Activated T-cell treated with anti-CD3 and anti-CD28 coated beads for 24 hours (primary cell): ENCODE measurements at places on chromosomes 5 and 9.

GRCh38 chr9:16136961-16137360 is 584.1 kb downstream of the CCDC171 start:
- no peak for DNase-seq

DNA sequence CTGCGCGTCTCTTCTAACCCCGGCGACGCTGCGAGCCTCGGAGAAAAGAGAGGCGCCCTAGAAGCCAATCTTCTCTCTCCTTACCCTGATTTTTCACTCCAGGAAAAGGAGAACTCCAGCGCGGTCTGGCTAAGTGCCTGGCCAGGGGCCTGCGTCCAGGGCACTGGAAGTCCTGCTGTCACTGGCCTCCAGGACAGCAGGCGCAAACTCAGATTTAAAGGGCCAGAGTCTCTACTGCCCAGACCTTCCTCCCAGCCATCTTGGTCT is 553 bp upstream of the FOXB2 start:
- no peak for DNase-seq

- no peak for DNase-seq
Observed at GRCh38 chr5:68140763-68141162, 74.8 kb upstream of the PIK3R1 start.

DNA sequence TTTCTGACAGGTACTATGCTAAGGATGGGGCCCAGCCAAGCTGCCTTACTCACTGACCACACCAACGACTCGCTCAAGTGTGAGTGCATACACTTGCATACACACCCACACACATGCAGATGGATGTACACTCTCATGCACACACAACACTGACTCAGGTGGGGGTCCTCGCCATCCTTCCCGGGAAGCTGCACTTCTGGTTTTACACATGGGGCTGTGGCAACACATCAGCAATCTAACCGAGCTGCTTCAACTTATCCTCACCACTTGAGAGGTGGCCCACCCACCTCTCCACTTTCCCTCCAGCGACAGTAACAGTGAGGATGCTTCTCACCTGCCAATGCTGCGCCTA is 67.2 kb upstream of the SLC25A51 start:
- no peak for DNase-seq

DNA sequence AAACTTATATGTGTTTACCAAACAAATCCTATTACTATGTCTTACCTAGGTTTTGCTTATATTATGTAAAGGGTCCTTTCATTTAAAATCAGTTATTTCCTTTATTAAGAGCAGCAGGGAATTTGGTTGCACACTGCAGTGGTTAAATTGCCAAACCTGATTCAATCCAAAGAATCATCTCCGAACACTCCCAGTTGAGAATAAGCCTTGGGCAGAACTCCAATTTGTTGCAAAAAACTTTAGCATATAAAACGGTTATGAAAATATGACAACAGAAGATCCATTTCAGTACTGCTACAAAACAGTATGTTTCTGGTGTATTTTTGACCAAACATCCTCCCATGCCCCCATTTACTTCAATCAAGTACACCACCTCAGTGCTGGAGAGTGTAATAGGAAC is 587.0 kb upstream of the GRAMD2B start:
- no peak for DNase-seq

- DNase-seq = no peak
Observed at GRCh38 chr5:98424681-98425450, 348.6 kb upstream of the RGMB start.

DNA sequence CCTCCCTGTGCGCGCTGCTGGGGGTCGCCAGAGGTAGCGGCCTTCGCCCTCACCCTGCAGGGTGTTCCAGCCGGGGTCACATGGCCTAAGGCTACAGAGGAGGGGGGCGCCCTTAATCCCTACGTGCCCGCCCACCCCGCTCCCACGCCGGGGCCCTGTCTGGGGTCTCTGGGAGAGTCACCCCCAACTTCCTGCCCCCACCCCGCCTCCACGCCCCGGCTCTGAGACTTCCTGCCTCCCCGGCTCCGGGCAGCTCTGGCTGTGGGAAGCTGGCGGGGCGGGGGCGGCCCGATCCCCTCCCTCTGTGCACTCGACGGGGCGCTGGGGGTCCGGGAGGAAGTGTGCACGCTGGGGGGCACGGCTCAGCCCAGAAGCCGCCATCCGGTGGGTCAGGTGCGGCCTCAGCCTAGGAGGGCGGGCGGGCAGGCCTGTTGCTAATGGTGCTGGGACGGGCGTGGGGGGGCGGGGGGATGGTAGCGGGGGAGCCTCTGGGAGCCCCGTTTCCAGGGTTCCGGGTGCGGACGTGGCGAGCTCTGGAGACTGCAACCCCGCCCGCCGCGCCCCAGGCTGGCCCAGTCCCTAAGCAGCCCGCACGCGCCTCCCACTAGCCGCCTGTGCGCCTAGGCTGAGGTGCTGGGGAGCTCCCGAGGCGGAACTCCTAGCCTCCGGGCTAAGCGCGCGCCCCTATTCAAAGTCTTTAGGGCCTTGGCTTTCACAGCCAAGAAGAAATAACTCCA is 61.6 kb downstream of the CXXC5 start:
- DNase-seq = no peak

DNA sequence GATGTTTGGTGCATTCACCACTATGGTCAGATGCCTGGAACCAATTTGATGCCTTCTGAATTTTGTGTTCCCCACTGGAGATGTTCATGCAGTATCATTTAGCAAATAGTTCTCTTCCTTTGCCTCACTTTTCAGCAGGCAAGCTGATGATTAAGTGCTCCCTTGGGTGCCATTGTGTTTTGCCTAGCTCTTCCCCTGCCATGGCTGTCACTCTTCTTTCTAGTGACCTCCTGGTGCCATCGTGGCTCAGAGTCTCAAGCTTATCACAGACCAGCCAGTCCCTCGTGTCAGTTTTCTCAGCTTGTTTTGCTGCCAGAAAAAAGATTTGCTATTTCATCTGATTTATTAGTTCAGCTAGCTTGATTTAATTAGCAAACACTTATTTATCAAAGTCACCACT is 41.3 kb downstream of the IL31RA start:
- no peak for DNase-seq

DNA sequence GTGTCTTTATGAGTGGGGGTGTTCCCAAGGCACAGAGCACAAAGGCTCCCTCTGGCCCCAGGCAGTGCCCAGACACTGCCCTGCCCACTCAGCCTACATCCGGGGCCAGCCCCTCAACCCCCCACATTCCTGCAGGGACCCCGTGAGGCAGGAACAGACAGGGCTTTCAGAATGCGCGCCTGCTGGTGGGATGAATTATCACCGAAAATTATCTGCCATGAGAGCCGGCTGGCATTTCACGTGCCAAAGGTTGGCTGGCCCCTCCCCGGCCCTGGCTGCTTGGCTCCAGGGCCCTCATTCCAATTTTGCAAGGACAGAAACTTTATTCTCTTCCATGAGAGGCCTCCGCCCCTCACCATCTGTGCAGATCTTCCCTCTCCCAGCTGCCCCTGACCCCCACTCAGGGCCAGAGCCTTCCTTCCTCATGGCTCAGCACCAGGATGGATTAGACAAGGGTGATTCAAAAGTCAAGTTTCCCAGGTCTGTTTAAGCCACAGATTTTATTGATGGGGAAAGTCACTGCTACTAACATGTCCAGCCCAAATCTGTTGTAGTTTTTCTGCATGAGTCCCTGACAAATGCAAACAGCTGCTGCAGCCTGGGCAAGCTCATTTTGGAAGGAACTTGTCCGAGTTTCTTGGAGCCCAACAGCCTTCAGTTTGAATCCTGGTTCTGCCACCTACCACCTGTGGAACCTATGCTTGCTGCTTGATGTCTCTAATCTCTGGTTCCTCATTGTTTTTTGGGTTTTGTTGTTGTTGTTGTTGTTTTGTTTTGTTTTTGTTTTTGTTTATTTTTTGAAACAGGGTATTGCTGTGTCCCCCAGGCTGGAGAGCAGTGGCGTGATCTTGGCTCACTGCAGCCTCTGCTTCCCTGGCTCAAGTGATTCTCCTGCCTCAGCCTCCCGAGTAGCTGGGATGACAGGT is 32.3 kb upstream of the WDR38 start:
- DNase-seq = no peak

DNA sequence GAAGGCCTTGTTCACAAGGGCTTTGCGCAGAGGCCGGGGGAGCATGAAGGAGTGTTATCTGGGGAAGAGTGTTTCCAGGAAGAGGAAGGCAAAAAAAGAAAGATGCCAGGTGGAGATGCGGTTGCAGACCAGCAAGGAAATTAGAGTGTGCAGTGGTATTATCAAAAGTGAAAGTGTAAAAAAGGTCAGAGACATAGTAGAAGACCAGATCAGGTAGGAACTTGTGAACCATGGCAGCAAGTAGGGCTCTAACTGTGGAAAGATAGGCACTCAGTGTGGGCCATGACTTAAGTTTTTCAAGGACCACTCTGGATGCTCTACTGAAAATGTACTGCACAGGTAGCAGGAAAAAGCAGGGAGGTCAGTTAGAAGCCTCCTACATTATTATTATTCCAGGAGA is 90.1 kb upstream of the SPOCK1 start:
- no peak for DNase-seq

DNA sequence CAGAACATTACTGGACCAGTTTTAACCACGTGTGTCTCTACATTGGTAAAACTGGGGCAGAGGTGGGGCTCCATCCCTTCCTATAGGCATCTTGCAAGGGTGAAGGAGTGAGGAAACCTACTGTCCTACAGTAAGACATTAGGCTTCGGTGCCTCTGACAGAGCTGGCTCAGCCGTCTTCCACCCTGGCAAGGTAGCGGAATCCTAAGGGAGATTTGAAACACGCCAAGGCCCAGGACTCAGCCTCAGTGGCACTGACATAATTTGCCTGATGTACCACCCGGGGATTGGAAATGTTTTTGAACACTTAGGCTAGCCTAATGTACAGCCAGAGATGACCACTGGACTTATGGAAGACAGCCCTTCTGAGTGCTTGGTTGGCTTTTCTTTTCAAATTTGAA is 329.7 kb upstream of the IRX1 start:
- DNase-seq = no peak

DNA sequence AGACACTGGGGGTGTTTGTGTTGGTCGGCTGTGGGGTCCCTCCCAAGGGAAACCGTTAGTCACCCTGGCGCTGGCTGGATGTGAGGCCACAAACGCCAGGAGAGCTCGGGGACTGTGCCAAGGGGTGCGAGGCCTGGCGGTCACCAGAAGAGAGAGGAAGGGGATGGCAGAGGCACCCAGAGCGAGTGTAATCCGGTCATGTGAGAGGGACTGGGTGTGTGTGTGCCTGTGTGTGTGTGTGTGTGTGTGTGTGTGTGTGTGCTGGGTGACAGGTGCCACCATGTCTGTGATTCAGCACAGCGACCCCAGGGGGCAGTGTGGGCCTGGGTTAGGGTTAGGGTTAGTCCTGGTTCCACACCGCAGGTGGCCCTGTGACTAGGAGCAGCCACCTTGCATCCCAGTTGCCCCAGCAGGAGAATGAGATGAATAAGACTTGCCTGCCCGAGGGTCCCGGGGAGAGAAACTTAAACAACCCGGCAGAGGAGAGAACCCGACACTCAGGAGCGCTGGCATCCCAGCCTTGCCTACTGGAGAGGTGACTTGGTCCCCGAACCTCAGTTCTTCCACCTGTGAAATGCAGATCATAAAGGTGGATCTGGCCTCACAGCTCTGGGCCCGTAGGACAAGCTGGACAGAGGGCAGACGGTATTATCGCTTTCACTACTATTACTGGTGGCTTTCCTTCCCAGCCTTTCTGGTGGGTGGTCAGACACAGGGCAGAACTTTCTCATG is 1.4 kb upstream of the ADAMTSL2 start:
- DNase-seq = peak; percentile 53

GRCh38 chr5:55110217-55110616 is 7.8 kb downstream of the GZMA start:
- no peak for DNase-seq

GRCh38 chr5:177330991-177331842 is 19.5 kb upstream of the MXD3 start:
- DNase-seq = no peak

GRCh38 chr5:50697739-50698138 is 31.3 kb downstream of the PARP8 start:
- DNase-seq = no peak

GRCh38 chr5:77312413-77312812 is 101.9 kb downstream of the PDE8B start:
- DNase-seq = no peak

- DNase-seq = no peak
Observed at GRCh38 chr5:35852084-35852734, 4.5 kb upstream of the IL7R start.

DNA sequence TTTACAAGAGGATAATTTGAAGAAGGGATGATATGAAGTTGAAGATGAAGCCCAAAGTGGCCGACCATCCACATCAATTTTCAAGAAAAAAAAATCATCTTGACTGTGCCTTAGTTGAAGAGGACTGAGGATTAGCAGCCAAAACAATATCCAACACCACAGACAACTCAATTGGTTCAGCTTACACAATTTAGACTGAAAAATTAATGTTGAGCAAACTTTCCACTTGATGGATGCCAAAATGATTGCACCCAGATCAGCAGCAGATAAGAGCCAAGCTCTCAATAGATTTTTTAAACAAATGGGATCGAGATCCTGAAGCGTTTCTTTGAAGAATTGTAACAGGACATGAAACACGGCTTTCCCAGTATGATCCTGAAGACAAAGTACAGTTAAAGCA is 163.2 kb downstream of the GADD45G start:
- DNase-seq = no peak

GRCh38 chr5:157575381-157576020 is at the start of gene ADAM19:
ADAM19 (minus strand) TSS chr5:157575775; CDS start chr5:157575696, 79 bp downstream.
- peak; percentile 40 for DNase-seq

GRCh38 chr5:149022200-149022599 is 40.7 kb downstream of the SH3TC2 start:
- no peak for DNase-seq

DNA sequence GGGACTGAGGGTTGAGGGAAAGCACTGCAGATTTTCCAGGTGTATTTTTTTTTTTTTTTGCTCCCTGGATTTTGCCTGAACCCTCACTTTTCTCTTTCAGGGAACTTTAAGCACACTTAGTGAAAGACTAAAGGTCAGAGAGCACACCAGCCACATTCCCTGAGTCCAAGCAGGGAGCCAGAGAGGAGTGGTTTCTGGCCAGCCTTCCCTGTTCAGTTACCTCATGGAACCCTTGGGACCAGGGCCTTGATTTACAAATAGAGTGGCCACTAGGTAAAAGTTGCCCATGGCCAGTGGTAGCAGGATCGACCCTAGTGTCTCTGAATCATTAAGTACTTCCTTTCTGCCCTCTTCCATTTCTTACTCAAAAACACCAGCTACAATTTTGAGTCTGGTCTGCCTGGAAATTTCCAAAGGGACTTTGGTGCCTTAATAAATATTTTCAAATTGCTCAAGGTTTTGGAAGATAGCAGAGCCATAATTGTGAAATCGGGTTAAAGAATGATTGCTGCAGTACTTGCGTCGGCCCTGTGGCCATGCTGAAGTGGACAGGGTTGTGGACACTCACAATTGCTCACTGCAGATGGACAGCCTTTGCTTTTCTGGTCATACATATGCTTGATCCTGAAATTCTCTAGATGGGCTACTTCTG is 14.5 kb downstream of the PALM2AKAP2 start:
- no peak for DNase-seq

- DNase-seq = no peak
Observed at GRCh38 chr5:149254506-149254905, 17.2 kb upstream of the AFAP1L1 start.

- DNase-seq = no peak
Observed at GRCh38 chr9:127809540-127810377, 7.1 kb downstream of the FPGS start.
